ENCODE measurements at places on chromosomes 12 and 14.

- no peak for DNase-seq
These were observed 39.6 kb downstream of the GPATCH2L start for GRCh38 chr14:76191297-76191696.

DNA sequence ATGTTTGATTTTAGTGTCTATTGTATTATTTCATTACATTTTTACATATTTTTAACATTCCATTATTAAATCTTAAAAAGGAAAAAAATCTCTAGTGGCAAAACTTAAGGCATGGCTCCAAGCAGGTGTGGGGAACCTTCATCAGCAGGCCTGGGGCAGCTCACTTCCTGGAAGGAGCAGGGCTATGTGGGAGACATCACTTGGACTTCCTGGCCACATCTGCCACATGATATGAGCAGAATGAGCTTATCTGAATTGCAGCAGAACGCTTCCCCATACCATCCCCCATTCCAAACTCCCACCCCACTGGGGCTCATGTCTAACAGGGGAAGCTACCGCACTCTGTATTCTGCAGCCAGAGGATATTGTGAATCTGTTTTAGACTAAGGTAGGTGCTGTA is 35.0 kb upstream of the KCNA1 start:
- no peak for DNase-seq

- no peak for DNase-seq
These were observed 936.5 kb downstream of the DIO2 start for GRCh38 chr14:79274641-79275291.

- DNase-seq = no peak
These were observed 131.0 kb downstream of the TMEM132D start for GRCh38 chr12:129772501-129773493.

DNA sequence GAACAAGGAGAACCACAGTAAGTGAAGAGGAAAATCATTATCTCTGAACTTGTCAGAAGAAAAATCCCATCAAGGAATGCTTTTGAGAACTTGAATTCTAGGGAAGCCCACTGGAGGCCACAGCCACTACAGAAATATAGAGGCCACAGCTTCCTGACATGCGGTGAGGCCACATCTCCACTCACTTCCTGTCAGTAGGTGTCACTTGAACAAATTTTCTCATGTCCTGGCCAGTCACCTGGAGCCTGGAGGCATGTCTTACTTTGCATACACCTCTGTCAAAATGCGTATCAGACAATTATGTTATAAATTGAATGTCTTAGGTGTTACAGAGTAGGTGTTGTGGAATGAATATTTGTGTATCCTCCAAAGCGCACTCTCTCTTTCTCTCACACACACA is 370.3 kb downstream of the DAD1 start:
- DNase-seq = peak; percentile 31

GRCh38 chr14:26344596-26344995 is 253.2 kb downstream of the NOVA1 start:
- DNase-seq = no peak

DNA sequence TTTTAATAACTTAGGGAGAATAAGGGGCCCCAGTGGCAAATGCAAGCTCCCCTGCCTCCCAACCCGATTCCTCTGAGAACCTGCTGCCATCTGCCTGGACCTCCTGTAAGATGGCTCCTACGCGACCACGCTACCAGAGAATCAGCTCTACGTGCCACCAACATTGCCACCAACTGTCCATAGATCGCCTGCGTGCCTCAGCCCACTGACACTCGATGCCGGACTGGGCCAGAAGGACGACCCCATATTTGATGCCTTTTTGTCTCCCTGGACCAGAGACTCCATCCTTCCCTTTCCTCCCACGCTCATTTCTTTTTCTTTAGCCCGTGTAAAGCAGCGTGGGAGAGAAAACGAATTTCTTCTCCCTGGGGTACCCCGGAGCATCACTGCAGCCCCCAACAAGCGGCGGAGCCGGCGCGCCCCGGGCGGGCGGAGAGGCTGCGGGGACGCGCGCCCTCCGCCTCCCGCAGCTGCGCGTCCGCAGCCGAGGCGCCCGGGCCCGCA is 565 bp upstream of the KLHL42 start:
- DNase-seq = peak; percentile 28

DNA sequence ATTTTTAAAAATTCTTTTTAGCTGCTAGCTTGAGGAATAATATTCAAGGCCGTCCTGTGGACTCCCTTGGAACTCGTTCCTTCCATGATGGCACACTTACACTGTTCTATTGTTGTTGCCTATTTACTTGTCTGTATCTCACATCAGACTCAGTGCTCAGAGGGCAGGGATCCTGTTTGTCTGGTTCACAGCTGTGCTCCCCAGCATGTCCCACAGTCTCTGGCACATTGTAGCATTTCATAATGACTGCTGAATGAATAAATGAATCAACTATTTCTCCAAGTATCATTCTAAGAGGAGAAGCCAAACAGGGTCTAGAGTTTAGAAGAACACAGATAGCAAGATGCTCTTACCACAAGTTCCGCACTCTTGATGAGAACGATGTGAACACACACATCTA is 48.0 kb downstream of the NTN4 start:
- DNase-seq = no peak

GRCh38 chr14:94129111-94129757 is at the start of gene IFI27L2:
IFI27L2 (minus strand) TSS chr14:94129604; CDS start chr14:94129564, 40 bp downstream.
- DNase-seq = peak; percentile 85

DNA sequence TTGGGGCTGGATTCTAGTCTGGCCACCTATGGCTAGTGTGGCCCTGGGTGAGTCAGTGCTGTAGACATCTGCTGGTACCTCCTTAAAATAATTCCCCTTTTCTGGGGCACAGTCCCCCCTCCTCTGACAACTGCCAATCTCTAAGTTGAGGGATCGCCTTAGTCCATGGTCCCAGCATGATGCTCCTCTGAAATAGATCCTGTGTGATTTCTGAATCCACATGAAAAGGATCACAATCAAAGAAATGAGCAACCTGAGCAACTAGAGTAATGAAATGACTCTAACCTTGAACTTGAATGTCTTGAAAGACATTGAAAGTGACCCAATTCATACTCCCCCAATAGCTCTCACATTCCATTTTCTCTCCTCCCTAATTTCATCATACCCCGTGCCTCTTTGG is 332.5 kb downstream of the VRK1 start:
- DNase-seq = no peak

GRCh38 chr12:68113644-68114043 is 45.9 kb downstream of the IFNG start:
- DNase-seq = peak; percentile 72

- no peak for DNase-seq
These were observed 15.2 kb downstream of the SLC7A8 start for GRCh38 chr14:23168246-23168645.

DNA sequence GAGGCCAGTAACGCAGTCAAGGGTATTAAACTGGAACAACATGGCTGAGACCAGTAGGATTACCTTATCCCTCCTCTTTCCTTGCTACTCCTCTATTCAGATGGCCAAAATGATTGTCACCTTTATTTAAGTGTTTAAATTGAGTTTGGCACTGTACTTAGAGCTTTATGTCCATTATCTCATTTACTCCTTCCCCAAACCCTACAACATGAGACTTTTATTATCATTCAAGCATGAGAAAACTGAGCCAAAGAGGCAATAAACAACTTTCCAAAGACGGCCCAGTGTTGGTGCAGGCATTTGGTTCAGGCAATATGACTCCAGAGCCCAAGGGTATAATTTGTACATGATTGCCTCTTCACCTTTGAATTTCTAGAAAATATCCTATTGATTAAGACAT is 370.9 kb upstream of the KITLG start:
- DNase-seq = no peak

DNA sequence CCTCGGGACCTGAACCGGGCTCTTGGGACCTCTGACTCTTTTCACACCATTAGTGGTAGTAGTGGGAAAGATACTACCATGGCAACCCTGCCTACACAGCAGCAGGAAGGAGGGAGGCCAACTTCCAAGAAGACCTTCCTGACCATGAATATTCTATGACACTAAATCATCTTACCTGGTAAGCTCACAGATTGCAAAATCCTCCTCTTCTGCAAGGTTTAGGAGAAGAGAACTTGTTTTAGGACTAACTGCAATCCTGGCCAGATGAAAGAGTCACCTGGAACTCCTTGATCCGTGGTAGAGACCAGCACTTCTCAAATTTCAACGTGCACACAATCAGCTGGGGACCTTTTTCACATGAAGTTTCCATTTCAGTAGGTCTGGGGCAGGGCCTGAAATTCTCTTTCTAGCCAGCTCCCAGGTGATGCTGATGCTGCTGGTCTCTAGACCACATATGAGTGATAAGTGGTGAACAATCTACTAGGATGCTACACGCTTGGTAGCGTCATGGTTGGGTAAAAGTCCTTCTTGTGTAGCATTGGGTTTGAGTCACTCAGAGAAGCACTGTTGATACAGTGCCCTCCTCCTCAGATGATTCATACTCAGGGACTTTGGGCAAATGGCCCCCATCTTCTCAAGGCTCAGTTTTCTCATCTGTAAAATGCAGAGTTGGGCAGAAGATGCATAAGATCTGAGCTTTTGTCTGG is 35.6 kb upstream of the FICD start:
- DNase-seq = no peak

DNA sequence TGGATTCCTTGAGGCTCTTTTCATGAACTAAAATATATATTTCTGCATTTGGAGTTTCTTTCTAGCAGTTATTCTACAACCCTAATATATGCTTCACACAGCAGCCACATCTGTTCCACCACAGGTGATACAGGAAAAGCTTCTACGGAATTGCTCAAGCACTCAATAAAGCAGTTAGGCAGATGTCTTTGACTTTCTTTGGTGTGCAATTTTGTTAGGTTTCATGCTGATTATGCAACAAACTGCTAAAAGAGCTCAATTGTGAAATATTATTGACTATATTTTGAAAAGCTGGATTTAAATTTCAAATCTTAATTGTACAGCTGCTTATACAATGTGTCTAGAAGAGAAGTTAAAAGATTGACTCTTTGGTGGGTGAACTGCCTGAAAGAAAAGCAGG is 1055.6 kb upstream of the FBXO33 start:
- DNase-seq = no peak

DNA sequence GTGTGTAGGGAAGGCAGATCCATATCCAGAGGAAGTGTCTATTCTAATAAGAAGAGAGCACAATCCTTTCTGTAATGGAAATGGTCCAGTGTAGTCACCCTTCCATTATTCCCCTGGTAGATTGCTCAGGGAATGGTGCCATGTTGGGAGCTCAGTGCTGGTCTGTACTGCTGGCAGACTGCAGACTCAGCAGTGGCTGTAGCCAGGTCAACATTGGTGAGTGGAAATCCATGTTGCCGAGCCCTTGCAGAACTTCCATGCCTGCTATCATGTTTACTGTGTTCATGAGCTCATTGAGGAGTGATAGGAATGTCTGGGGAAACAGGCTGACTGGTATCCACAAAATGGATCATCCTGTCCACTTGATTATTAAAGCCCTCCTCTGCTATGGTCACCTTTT is 128.7 kb downstream of the MIPOL1 start:
- DNase-seq = no peak

DNA sequence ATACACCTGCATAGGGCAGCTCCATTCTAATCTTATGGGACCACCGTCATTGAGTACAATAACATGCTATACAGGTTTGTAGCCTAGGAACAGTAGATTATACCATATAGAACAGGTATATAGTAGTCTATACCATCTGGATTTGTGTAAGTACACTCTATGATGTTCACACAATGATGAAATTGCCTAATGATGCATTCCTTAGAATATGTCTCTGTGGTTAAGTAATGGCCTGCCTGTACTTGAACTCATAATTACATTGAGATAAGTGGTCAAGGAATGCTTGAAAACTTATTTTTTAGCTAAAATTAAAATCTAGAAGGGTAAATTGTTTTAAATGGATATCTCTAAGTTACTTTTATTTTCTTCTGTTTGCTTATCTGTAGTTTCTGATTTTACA is 152.7 kb downstream of the SRGAP1 start:
- no peak for DNase-seq

GRCh38 chr12:115382681-115383080 is 698.7 kb upstream of the TBX3 start:
- DNase-seq = no peak

GRCh38 chr12:66925083-66925482 is 246.2 kb upstream of the GRIP1 start:
- no peak for DNase-seq

- no peak for DNase-seq
These were observed 24.5 kb downstream of the SETD1B start for GRCh38 chr12:121828306-121828705.

- DNase-seq = no peak
These were observed 216.2 kb downstream of the DPF3 start for GRCh38 chr14:72677664-72678063.

DNA sequence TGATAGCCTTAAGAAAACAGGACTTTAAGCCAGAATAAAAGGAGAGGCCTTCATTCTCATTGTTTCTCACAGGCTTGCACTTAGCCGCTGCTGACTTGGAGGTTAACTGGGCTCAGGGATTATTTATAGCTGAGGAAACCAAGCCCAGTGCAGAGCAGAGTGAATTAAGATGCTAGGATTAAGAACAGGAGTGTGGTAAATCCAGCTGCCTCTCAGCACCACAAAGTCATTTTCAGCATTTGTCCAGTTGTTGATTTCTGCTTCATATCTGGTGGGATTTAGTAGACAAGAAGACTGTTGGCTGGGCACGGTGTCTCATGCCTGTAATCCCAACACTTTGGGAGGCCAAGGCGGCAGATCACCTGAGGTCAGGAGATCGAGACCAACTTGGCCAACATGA is 14.3 kb upstream of the KRT73 start:
- no peak for DNase-seq

- peak; percentile 25 for DNase-seq
These were observed 12.6 kb upstream of the TTC7B start for GRCh38 chr14:90828642-90829487.

GRCh38 chr12:75982169-75982564 is 49.4 kb downstream of the PHLDA1 start:
- no peak for DNase-seq

- DNase-seq = no peak
These were observed 16.5 kb downstream of the SEL1L start for GRCh38 chr14:81516986-81517797.

- peak; percentile 39 for DNase-seq
These were observed 44.2 kb upstream of the MANSC4 start for GRCh38 chr12:27824126-27824842.

GRCh38 chr12:103877934-103878510 is 37.0 kb upstream of the NT5DC3 start:
- DNase-seq = peak; percentile 75

GRCh38 chr12:12926571-12927071 is 25.3 kb downstream of the GPRC5D start:
- no peak for DNase-seq

GRCh38 chr12:97386133-97386581 is 76.4 kb upstream of the RMST start:
- DNase-seq = no peak

- no peak for DNase-seq
These were observed 413.4 kb upstream of the TBX3 start for GRCh38 chr12:115097416-115097815.

GRCh38 chr12:113867258-113867657 is 98.9 kb downstream of the RBM19 start:
- no peak for DNase-seq

GRCh38 chr12:4991373-4991772 is 52.3 kb upstream of the KCNA5 start:
- DNase-seq = no peak

DNA sequence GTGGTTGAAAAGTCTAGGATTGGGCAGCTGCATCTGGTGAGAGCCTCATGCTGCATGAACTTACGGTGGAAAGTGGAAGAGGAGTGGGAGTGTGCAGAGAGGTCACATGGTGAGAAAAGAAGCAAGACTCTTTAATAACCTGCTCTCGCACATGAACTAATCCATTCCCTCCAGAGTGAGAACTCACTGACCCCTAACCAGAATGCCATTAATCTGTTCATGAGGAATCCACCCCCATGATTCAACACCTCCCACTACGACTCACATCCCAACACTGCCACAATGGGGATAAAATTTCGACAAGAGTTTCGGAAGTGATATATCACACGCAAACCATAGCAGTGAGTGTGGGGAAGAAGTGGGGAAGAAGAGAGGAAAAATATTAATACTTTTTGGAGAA is 377.4 kb downstream of the NAV3 start:
- no peak for DNase-seq

Measured in activated CD4-positive, alpha-beta T cell treated with anti-CD3 and anti-CD28 coated beads for 36 hours (primary cell).